ENCODE measurements at places on chromosomes 7 and 10. TPM values are rescaled to one million over a fixed set of nuclear protein-coding genes. Genes with fewer than 3 reads are reported as not detected.

- DNase-seq, result no peak
Observed at GRCh38 chr10:22159180-22159579, 58.6 kb downstream of the EBLN1 start.

The CBLL1 gene
- 42.3 TPM for total RNA-seq

DNA sequence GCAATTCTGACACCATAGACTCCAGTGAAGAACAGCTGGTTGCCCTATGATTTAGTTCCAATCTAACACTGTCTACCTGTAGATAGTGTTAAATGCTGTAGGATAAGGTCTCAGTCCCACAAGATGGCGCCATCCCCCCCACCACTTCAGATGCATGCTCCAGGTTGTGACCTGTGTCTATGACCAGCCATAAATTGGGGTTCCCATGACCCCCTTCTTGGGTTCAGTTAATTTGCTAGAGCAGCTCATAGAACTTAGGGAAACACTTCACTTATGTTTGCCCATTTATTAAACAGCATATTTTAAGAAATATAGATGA lies 13.1 kb downstream of the CCSER2 start:
- DNase-seq, result no peak

- DNase-seq, result no peak
Observed at GRCh38 chr7:73626814-73627213, 2.5 kb upstream of the MLXIPL start.

All from kidney epithelial cell (primary cell).